ENCODE measurements at places on chromosomes 12 and 14. TPM values are rescaled to one million over a fixed set of nuclear protein-coding genes. Genes with fewer than 3 reads are reported as not detected.

The MMP17 gene
- 10.3 TPM for total RNA-seq

The EMP1 gene
- total RNA-seq, result 471 TPM

The SLC17A8 gene
- not detected for total RNA-seq

The UBE2N gene
- total RNA-seq, result 75.2 TPM

The CCDC175 gene
- not detected for total RNA-seq

The C12orf42 gene
- not detected for total RNA-seq

The RILPL1 gene
- total RNA-seq, result 9.1 TPM

The KRT74 gene
- total RNA-seq, result not detected

The SP7 gene
- total RNA-seq, result not detected

The SLC5A8 gene
- total RNA-seq, result not detected

The STYK1 gene
- total RNA-seq, result not detected

The ABCC9 gene
- total RNA-seq, result 0.34 TPM

The TBX3 gene
- total RNA-seq, result 66.3 TPM

The SLCO1B1 gene
- total RNA-seq, result not detected

The VASH1 gene
- 4.0 TPM for total RNA-seq

The PLEKHG7 gene
- total RNA-seq, result not detected

The NTF3 gene
- 2.2 TPM for total RNA-seq

The TBPL2 gene
- not detected for total RNA-seq

The PLEKHH1 gene
- 0.34 TPM for total RNA-seq

The AREL1 gene
- total RNA-seq, result 16.1 TPM

The AMDHD1 gene
- total RNA-seq, result not detected

The ANKS1B gene
- total RNA-seq, result not detected

The ADAM21 gene
- under 0.01 TPM for total RNA-seq

The PCED1B gene
- total RNA-seq, result 0.17 TPM

The NPAS3 gene
- under 0.01 TPM for total RNA-seq

The NT5DC3 gene
- 5.2 TPM for total RNA-seq

The TDG gene
- total RNA-seq, result 11.8 TPM

The TEX52 gene
- total RNA-seq, result not detected

The LRFN5 gene
- total RNA-seq, result 2.9 TPM

The PAPLN gene
- total RNA-seq, result 6.5 TPM

The RPGRIP1 gene
- total RNA-seq, result not detected

The PRIMA1 gene
- not detected for total RNA-seq

The KRT2 gene
- not detected for total RNA-seq

The CORO1C gene
- 223 TPM for total RNA-seq

The WNT1 gene
- not detected for total RNA-seq

The GLIPR1L2 gene
- total RNA-seq, result 0.15 TPM

The KCNC2 gene
- not detected for total RNA-seq

The OR6C2 gene
- total RNA-seq, result not detected

The MGST1 gene
- total RNA-seq, result 246 TPM

The PROX2 gene
- not detected for total RNA-seq

The TAC3 gene
- total RNA-seq, result 0.34 TPM

The PMCH gene
- total RNA-seq, result not detected

The CLMN gene
- total RNA-seq, result 0.30 TPM

The ACSM4 gene
- not detected for total RNA-seq

The RNU4-1 gene
- under 0.01 TPM for total RNA-seq

Measured in bronchus fibroblast of lung (primary cell).